ENCODE measurements at places on chromosomes 7 and 10. TPM values are rescaled to one million over a fixed set of nuclear protein-coding genes. Genes with fewer than 3 reads are reported as not detected.

Gene C10orf88
- polyA plus RNA-seq: 17.4 TPM

Gene C10orf53
- polyA plus RNA-seq: not detected

Gene GIMAP6
- not detected for polyA plus RNA-seq

Gene SUV39H2
- polyA plus RNA-seq: 20.4 TPM

Gene PWWP2B
- polyA plus RNA-seq: 11.8 TPM

Gene INSYN2A
- 0.60 TPM for polyA plus RNA-seq

Gene CCNY
- polyA plus RNA-seq: 79.9 TPM
